Foreskin keratinocyte (primary cell): ENCODE measurements at places on chromosomes 16 and 17. TPM values are rescaled to one million over a fixed set of nuclear protein-coding genes. Genes with fewer than 3 reads are reported as not detected.

GRCh38 chr16:3511286-3512180 lies 10.7 kb downstream of the CLUAP1 start:
- DNase-seq, result no peak

- no peak for DNase-seq
These were observed 1.5 kb upstream of the CARD14 start for GRCh38 chr17:80168371-80168770.

TMEM88 gene
- 0.58 and 0.67 TPM in 2 replicates for total RNA-seq

COQ7 gene
- 13.1 and 13.2 TPM in 2 replicates for total RNA-seq

HS3ST2 gene
- total RNA-seq, result 31.1 and 32.4 TPM in 2 replicates

BRIP1 gene
- total RNA-seq, result 17.4 and 18.1 TPM in 2 replicates
